ENCODE measurements at places on chromosomes 4 and X. TPM values are rescaled to one million over a fixed set of nuclear protein-coding genes. Genes with fewer than 3 reads are reported as not detected.

The MYL5 gene
- 1,006 TPM for polyA plus RNA-seq

DNA sequence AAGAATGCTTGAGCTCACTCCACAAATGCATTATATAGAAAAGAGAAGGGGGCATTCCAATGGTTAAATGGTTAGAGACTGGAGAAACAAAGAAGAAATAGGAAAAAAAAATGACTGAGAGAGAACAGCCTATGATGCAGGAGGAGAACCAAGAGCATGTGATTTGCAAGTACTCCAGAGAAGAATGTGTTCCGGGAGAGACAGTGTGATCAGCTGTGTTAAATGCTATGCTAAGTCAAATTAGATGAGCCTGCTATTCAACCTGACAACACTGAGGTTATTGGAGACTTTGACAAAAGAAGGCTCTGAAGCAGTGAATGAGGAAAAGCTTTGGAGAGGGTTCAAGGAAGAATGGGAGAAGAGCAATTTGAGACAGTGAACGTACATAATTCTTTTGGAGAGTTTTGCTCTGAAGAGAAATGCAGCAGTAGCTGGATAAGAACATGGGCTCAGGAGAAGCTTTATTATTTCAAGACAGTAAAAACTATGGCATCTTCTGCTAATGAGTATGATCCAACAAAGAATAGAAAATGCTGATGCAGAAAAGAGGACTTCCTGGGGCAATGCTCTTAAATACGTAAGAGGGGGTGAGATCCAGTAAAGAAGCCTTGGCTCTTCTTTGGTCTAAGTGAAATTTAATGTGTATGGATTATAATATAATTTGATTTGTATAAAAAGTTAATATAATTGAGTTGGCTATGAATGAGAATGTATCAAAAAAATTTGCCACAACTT lies 66.3 kb downstream of the PPP3CA start:
- no peak for DNase-seq

- no peak for DNase-seq
Observed at GRCh38 chrX:70439016-70439415, 5.6 kb upstream of the DLG3 start.

The TMEM35A gene
- polyA plus RNA-seq = 1.5 TPM

DNA sequence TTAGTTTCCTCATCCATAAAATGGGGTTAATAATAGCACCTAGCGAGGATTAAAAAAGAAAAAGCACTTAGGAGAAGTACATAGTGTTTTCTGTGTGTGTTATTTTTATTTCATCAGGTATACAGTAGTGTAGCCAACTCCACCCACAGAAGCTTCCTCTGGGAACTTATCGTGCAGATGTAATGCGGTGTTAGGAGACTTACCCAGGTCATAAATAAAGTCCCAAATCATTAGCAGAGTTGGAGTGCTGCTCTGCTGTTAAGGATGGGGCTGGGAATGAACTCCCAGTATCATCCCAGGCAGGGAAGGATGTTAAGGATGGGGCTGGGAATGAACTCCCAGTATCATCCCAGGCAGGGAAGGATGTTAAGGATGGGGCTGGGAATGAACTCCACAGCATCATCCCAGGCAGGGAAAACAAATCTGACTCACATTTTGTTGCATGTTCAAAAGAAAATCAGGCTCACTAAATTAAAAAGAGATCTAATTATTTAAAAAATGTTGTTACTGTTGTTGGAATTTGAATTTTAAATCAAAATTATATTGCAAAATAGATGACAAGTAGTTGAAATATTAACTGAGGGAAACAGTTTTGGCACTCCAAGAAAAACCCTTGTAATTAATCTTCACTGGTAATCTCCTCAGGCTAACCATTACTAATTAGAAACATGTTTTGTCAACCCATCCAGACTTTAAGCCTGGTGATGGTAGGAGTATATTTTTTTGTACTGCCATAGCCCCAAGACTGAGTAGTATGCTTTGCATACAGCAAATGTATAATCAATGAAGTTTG lies 10.2 kb upstream of the SFRP2 start:
- DNase-seq = no peak

The AWAT2 gene
- not detected for polyA plus RNA-seq

GRCh38 chr4:24488399-24489164 lies 95.8 kb downstream of the DHX15 start:
- peak; percentile 34 for DNase-seq

DNA sequence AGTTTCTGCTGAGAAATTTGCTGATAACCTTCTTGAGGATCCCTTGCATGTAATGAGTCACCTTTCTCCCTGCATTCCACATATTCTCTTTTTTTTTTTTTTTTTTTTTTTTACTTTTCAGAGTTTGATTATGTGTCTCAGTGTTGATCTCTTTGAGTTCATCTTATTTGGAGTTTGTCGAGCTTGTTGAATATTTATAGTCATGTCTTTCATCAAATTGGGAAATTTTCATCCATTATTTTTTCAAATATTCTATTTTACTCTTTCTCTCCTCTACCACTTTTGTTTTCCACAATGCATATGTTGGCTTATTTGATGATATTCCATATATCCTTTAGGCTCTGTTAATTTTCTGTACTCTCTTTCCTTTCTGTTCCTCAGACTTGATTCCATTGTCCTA lies 136.1 kb downstream of the MAD2L1 start:
- DNase-seq = no peak

DNA sequence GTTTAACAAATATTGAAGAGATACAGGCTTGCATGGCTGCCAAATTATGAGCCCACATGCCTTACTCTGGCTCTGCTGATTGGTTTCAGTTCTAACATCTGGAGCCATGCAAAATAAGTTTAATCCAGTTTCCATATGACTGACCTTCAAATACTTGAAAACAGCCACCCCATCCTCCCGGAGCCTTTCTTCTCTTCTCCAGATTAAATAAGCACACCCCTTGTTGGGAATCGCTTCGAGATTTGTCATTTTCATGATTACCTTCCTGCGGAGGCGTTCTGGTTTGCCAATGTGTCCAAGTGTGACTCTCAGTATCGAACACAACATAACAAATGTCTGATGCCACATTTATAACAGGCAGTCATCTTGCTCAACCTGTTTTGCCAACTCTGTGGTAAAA lies 101.6 kb upstream of the JADE1 start:
- DNase-seq = no peak

- no peak for DNase-seq
Observed at GRCh38 chr4:102341201-102341600, 4.1 kb downstream of the SLC39A8 start.

DNA sequence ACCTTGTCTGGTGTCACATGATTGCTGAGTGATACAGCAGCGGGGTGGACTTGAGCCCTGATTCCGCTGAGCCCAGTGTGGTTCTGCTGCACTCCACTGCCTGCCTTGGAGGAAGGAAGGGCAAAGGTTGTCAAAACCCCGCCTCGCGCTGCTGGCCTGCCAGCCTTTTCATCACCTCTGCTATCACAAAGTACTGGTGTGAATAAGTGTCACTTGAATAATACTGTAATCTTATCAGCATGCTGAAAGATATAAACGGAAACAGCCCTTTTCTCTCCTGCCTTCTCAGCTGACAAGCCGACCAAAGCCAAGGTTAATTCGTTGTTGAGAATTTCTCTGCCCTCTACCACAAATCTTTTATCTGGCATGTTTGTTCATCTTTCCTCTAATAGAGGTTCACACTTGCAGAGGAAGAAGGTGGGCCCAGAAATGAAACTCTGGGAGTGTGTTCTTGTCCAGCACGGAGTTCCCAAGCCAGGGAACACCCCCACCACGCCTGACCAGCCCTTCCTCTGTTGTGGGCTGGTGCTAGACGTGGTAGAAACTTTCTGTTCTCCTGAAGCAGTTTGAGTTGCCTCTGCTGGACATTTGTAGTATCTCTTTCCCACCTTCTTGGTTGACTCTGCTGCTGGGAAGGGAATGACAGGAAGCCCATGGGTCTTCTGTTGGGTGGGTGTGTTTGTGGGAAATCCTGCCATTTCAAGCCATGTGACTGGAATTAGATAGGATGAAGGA lies 21.5 kb downstream of the FHDC1 start:
- DNase-seq = no peak

DNA sequence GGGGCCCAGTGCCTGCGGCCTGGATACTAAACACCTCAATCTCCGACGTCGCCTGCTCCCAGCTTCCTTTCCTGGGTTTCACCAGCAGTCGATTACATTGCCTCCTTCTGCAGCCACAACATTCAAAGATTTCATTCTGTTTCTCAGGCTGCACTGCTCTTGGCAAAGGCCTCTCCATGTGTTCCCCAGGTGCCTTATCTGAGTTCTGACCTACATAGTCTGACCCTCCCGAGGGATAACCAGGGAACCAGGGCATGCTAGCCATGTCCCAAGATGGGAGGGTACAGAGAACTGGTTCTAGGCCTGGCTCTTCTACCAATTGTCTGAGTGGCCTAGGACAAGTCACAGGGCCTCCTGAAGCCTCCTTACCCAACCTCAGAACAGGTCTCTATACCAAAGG lies 62.2 kb upstream of the ACSL1 start:
- no peak for DNase-seq

GRCh38 chr4:128661479-128661878 lies 148.0 kb upstream of the JADE1 start:
- no peak for DNase-seq

- DNase-seq = no peak
Observed at GRCh38 chr4:81963015-81963762, 410.6 kb downstream of the HNRNPD start.

DNA sequence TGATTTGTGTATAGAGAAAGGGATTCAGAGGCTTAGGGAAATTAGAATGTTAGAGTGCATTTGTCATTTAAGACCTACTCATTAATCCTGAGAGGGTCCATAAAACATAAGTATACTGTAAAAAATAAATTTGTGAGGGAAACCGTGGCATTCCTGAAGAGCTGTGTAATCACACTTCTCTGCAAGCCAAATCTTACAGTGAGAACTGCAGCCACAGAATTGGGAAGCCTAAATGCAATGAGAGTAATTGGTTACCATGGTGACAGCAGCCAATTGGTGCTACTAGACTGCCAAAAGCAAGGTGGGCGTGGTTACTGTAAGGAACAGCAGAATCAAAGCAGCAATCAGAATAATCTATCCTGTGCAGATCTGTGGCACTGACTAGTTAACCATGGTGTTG lies 345.2 kb upstream of the GRID2 start:
- peak; percentile 26 for DNase-seq

- no peak for DNase-seq
Observed at GRCh38 chr4:52939325-52939724, 77.2 kb downstream of the RASL11B start.

DNA sequence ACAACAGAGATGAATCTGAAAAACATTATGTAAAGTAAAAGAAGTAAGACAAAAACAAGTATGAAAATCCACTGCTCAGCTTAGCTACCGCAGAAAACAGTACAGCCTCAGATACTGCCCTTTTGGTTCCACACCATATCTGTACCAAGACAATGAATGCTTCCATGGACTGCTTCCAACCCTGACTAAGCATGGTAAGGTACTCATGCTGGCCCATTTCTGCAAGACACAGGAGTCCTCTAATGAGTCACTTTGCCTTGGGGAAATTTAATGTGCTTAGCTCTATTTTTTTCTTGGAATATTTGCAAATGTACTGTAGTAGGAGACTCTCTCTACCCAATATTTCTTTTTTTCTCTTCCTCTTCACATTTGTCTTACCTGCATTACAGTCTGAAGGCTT lies 931.7 kb upstream of the HS3ST1 start:
- DNase-seq = no peak

- no peak for DNase-seq
Observed at GRCh38 chrX:1027133-1027532, 185.3 kb downstream of the CRLF2 start.

DNA sequence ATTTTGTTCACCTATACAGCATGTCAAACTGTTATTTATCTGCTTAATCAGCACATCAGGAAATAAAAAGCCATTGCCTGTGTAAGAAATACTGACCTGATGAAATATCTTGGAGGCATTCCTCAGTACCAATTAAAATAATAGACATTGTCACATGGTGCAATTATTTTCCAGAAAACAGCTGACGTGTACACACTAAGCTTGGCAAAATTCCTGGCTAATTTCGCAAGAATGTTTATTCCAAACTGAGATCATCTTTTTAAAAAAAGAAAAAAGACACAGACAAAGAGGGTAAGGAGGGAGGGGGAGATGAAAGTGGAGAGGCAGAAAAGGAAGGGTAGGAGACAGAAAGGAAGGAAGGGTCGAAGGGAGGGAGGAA lies 61.9 kb upstream of the NFKB1 start:
- peak; percentile 58 for DNase-seq
